ENCODE measurements at places on chromosomes 1 and 21. TPM values are rescaled to one million over a fixed set of nuclear protein-coding genes. Genes with fewer than 3 reads are reported as not detected.

CXADR gene
- 0.91 TPM for total RNA-seq

KRTAP22-2 gene
- not detected for total RNA-seq

C8A gene
- total RNA-seq = not detected

INPP5B gene
- 27.7 TPM for total RNA-seq

GRCh38 chr1:60065199-60065598 lies 8.4 kb downstream of the C1orf87 start:
- H3K36me3 ChIP-seq = no peaks in the 10 kb centered on the region
- no peak overlapping the region for H3K4me3 ChIP-seq
- no peak overlapping the region for H3K27ac ChIP-seq
- DNase-seq = no peak
- peaks cover 6% of the 10 kb centered on the region for H3K27me3 ChIP-seq

DNA sequence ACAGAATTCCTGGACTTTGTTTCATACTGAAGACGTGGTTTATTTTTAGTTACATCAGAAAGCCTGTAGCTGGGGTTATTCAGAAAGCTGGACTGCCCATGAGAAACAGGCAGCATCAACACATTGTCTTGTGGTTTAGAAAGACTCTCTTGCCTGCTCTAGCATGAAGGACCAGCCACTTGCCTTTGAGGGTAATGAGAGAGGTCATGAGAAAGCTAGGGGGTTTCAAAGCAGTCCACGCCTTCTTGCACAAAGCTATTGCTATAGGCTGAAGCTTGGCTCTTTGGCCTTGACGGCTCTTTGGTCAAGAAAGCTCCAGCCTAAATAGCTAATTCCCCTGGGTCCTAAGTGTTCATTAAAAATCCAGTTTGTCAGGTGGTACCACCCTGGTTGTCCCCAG lies 208.1 kb downstream of the PRDM2 start:
- H3K36me3 ChIP-seq = no peaks in the 10 kb centered on the region
- no peaks in the 10 kb centered on the region for H3K4me1 ChIP-seq
- no peak for DNase-seq

DNA sequence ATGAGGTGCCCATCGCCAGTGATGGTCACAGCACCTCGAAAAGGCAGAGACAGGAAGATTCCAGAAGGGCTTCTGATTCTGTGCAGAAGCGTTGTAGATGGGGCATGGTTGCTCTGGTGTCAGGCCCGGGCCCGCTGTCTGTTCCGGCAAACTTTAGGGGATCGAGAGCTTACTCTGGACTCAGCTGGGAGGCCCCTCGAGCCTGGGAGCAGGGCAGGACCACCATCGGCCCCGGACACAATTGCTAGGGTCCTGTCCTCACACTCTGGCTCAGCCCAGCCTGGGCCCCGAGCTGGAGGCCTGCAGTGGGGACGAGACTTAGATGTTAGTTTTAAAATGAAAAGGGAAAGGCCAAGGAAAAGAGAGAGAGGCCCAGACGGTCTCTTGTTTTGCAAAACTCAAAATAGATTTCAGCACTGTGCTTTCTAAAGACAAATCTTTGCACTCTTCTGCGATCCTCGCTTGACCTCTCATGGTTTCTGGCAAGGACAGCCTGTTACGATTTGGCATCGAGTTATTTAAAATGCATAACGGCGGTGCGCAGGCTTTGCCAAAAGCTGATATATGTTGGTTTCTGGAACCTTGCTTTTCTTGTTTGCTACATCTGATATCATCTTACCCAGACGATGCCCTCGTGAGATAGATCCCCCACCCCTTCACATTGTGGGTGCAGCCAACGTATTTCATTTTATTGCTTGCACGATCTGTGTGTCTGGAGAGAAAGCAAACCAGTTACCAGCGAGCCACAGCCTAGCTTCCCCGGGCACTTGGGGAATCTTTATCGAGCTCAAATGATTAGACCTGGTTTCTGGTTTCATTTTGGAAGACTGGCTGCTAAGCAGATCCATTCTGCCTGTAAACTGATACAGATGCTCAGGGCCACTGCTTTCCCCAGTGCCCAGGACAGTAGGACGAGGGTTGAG lies 58.0 kb downstream of the PRDM16 start:
- H3K27me3 ChIP-seq = peaks cover 2% of the 10 kb centered on the region
- H3K4me3 ChIP-seq = no peak overlapping the region
- no peak for DNase-seq
- no peaks in the 10 kb centered on the region for H3K36me3 ChIP-seq

DNA sequence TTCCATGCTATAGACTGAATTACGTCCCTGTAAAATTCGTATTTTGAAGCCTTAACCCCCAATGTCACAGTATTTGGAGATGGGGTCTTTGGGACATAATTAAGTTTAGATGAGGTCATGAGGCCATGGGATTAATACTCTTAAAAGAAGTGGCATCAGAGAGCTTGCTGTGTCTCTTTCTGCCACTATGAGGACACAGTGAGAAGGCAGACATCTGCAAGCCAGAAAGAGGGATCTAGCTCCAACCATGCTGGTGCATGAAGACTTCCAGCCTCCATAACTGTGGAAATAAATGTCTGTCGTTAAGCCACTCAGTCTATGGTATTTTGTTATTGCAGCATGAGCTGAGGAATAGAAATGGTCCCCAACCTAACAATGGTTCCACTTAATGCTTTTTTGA lies 99.0 kb downstream of the LTN1 start:
- no peak for DNase-seq
- H3K36me3 ChIP-seq = no peaks in the 10 kb centered on the region
- no peak overlapping the region for H3K4me3 ChIP-seq
- H3K27ac ChIP-seq = no peak overlapping the region

All from activated CD4-positive, alpha-beta T cell treated with anti-CD3 and anti-CD28 coated beads for 36 hours (primary cell).